Daoy (cell line): ENCODE measurements at places on chromosomes 3 and 15. TPM values are rescaled to one million over a fixed set of nuclear protein-coding genes. Genes with fewer than 3 reads are reported as not detected.

DNA sequence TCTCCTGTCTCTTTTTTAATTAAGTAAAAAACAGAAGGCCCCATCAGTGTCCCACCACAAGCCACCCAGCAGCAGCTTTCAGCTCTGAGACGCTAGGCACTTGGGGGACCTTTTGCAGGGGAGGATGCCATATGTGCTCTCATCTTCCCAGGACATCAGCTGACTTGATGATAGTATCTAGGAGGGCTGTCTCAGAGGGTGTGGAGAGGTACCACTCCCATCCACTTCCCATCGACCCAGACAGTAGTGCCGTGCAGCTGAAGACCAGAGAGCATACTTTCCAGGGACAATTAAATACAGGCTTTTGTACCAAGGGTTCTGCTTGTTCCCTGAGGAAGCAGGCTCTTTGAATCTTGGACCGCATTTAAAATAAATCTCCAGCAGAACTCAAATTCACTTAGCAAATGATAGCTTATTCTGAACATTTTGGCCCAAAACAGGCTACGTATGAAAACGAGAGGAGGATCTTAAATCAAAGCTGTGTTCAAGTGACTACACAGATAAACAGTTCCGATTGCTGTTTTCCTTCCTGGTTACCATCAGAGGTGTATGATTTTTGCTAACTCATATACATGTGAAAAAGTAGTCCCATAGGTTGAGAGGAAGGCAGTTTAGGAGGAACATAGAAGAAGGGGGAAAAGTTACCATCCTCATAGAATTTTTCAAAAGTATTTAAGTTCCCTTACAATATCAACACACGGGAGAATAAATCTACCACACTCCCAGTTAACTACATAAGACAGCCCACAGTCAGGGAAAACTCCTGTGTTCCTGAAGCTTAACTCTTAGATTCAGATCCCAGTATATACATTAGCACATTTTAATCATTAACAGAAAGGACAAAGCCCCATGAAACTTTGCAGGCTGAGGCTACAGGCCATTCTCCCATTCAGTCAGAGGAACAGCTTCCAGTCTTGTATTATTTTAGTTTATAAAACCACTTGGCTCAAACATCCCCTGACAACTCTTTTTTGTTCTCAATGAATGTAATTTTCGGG is 9.5 kb downstream of the WNT5A start:
- DNase-seq, result peak; percentile 39

DNA sequence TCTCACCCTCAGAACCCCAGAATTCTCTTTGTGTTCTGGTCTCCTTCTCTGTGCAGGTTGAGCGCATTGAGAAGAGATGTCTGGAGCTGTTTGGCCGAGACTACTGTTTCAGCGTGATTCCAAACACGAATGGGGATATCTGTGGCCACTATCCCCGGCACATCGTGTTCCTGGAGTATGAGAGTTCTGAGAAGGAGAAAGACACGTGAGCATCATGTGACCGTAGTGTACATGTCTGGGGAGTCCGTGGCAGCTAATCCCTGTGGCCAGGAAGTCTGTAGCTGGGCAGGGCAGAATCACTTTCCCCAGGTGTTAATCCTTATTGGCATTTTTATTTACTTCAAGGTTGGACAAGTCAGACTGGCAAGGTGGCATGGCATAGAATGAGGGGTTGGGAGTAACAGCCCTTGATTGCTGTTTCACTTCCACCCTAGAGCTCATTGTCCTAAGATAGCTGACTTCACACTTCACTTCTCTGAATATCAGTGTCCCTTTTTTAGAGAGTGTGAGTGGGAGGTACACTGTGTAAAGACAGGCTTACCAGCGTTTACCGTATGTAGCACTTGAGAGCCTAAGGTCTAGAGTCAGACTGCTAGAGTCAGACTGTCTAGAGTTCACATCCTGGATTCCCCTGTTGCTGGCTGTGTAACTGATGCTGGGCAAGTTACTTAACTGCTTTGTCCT is 4.4 kb downstream of the MTMR14 start:
- DNase-seq, result no peak

DNA sequence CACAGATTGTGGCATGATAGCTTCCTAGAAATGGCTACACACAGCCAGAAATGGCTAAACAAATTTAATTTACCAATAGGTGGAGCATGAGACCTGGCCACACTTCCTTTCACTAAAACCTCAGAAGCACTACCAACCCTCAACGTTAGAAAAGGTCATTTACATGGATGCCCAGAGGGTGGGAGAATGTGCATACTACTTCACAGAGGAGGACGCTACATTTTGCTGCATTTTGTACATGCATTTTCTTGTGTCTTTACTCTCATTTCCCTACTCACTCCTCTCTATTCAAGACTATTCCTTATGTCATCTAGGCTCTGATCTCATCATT is 40.1 kb downstream of the C2CD4B start:
- DNase-seq, result no peak

DNA sequence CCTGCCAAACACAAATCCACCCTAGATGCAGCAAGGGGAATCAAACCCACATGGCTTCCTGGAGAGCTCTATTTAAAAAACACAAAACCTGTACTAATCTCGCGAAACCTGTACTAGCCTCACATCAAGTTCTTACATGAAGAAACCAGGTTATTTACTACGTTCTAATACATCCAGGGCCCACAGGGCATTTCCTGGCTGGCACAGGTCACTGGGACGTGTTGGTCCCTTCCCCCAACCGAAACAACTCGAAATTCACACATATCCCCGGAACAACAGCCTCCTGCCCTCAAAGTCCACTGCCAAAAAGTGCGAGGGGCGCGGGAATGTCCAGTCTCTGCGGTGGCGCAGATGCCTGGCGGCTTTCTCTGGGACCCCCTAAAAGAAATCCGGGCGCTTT is 955 bp downstream of the CDCP1 start:
- peak; percentile 36 for DNase-seq

DNA sequence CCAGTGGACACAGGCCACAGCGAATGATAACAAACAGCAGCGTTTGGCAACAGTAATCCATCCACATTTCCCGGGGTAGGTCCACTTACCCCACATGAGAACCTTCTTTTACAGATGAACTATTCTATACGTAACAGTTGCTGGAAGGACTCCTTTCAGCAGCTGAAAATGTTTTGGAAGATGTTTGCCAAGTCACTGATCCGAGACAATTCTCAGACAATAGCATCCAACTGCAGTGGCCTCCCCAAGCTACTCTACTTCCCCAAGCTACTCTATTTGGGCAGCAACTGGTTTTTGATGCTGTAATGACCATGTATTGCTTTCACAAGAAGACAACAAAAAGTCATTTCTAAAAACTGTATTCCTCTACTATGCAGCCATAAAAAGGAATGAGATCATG is 87.5 kb downstream of the ADAMTS17 start:
- DNase-seq, result no peak

- DNase-seq, result peak; percentile 73
Observed at GRCh38 chr15:80275961-80276360, 23.9 kb upstream of the CTXND1 start.

- no peak for DNase-seq
Observed at GRCh38 chr3:135950941-135951340, 14.6 kb upstream of the PPP2R3A start.

GRCh38 chr15:55434989-55435825 is 26.9 kb downstream of the PIERCE2 start:
- peak; percentile 21 for DNase-seq

DNA sequence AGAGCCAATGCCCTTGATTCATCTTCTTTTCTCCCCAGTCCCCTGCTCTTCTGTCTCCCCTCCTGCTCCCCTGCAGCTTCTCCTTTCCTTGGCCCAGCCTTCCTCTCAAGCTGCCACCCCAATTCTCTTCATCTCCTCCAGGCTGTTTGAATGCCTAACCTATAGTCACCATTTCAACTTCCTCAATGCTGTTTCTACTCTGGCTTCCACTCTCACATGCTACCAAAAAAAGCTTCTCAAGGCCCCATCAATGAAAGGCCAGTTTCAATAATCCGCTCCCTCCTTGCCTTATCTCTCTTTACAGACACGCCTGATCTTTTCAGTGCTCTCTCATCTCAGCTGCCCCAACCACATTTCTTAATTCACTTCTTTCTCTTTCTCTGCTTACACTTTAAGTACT is 212.2 kb upstream of the GPR149 start:
- no peak for DNase-seq

DNA sequence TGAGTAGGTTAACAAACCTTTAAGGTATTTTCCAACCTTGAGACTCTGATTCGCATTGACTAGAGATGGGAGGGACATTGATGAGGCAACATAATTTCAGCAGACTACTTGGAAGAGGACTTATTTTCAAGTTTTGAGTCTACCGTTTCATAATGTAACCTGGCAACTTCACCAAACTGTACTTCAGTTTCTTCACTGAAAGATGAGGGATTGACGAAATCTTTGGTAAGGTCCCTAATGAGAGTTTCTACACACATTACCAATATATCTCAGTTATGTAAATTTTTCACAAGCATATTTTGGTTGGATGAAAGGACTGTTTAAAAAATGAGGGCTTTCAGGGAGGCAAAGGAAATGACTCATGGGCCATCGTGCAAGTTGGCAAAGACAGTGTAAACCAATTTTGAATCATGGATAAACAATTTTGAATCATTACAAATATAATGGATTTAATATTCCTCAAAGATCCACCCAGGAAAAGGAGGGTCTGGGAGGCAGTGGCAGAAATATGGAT is 28.7 kb upstream of the SEMA6D start:
- DNase-seq, result peak; percentile 13

- DNase-seq, result no peak
Observed at GRCh38 chr15:65006876-65007275, 17.2 kb upstream of the SPG21 start.

- no peak for DNase-seq
Observed at GRCh38 chr3:14505803-14506500, 34.2 kb downstream of the GRIP2 start.

- peak; percentile 27 for DNase-seq
Observed at GRCh38 chr3:104564045-104564643, 802.6 kb upstream of the ALCAM start.

DNA sequence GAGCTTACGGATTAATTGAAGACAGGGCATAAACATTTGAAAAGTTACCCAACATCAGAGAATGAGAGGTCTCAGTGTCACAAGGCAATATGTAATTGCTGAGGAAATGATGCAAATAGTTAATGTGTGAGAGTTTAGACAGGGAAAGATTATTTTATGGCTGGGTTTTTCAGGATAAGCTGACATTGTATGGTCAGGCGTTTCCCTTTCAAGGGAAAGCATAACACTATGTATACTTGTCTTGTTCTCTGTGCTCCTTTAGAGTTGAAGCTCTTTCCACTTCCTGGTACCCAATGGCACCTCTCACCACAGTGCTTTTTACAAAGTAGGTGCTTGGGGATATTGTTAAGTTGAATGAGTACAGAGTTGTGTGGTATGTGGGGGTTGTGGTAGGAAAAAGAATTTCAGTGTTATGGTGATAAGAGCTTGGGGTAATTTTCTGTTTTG is 19.9 kb downstream of the IQGAP1 start:
- DNase-seq, result no peak

GRCh38 chr3:53130179-53131061 is at the start of gene RFT1:
Gene RFT1 (minus strand): TSS chr3:53130435. CDS start chr3:53130400, 35 bp downstream.
- peak; percentile 97 for DNase-seq

- DNase-seq, result no peak
Observed at GRCh38 chr15:55915876-55916567, 77.4 kb downstream of the NEDD4 start.

DNA sequence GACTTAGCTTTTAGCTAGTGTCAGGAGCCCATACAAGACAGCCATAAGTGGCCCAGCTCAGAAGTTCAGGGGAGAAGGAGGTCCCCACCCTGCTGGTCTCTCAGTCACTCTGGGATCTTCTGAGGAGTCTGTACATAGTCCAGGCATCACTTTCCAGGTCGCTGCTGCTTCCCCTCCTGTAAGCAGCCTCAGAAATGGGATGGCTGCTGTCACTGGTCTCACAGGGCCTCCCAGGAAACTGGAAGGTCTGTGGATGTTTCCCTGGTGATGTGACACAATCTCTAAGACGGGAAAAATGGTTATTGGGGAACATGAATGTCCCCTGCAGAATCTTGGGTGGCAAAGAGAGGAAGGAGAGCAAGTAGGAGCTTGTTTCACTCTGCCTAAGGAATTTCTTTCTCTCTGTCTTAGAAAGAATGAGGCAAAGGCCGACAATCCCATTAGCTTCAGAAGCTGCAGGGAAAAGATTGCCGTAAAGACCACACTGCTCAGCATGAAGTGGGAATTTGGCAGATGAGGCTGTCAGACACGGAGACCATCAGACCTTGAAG is 43.2 kb upstream of the TNFAIP8L3 start:
- DNase-seq, result no peak

- DNase-seq, result no peak
Observed at GRCh38 chr3:99332276-99332675, 306.1 kb upstream of the COL8A1 start.

DNA sequence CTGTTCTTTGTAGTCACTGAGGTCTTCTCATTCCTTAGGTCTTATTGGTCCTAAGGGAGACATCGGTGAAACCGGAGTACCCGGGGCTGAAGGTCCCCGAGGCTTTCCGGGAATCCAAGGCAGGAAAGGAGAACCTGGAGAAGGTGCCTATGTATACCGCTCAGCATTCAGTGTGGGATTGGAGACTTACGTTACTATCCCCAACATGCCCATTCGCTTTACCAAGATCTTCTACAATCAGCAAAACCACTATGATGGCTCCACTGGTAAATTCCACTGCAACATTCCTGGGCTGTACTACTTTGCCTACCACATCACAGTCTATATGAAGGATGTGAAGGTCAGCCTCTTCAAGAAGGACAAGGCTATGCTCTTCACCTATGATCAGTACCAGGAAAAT is 11.6 kb downstream of the ADIPOQ start:
- no peak for DNase-seq

DNA sequence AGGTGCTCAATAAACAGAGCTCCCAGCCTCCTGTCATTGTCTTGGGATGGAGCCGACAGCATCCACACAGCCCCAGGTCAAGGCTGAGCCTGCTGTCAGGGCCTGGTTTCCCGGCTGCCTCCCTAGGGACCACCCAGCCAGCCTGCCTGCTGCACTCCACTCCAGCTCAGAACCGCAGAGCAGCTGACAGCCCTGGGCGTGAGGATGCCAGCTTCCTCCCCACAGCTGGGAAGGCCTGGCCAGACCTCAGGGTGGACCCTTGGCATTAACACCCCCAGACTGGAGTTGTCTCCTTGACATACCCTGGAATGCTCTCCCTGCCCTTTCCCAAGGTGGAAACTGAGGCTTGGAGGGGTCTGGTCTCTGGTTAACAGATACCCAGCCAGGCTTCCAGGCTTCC is 112.0 kb downstream of the WNT7A start:
- no peak for DNase-seq

- DNase-seq, result no peak
Observed at GRCh38 chr3:13670292-13670691, 121.4 kb downstream of the FBLN2 start.

- DNase-seq, result peak; percentile 49
Observed at GRCh38 chr15:83435202-83435601, 11.9 kb upstream of the SH3GL3 start.

- DNase-seq, result peak; percentile 71
Observed at GRCh38 chr15:44087578-44088465, 107.2 kb downstream of the FRMD5 start.

Gene SMAD3
- total RNA-seq, result 44.1 and 48.1 TPM in 2 replicates

Gene LRRIQ4
- total RNA-seq, result not detected in 2 replicates

Gene GHSR
- total RNA-seq, result not detected in 2 replicates

Gene RARRES1
- total RNA-seq, result not detected in 2 replicates

Gene LINS1
- 12.3 and 37.6 TPM in 2 replicates for total RNA-seq

Gene GP5
- total RNA-seq, result not detected in 2 replicates

Gene SLC22A13
- total RNA-seq, result 0.91 TPM in 1 of 2 replicates, not detected in the other

Gene PPP1R14D
- total RNA-seq, result not detected in 2 replicates

Gene MKRN3
- 12.1 and 15.0 TPM in 2 replicates for total RNA-seq

Gene NR1D2
- 11.0 and 14.9 TPM in 2 replicates for total RNA-seq
